SK-MEL-5 (cell line): ENCODE measurements at places on chromosomes 6 and 20. TPM values are rescaled to one million over a fixed set of nuclear protein-coding genes. Genes with fewer than 3 reads are reported as not detected.

Gene MDN1
- total RNA-seq, result 25.3 and 30.8 TPM in 2 replicates

Gene HLA-DQA1
- total RNA-seq, result 0.08 and 0.37 TPM in 2 replicates

Gene LY6G5C
- total RNA-seq, result 0.48 TPM in 1 of 2 replicates, not detected in the other

Gene HLA-DOA
- 0.13 and 0.16 TPM in 2 replicates for total RNA-seq

Gene RBPJL
- total RNA-seq, result not detected in 2 replicates

Gene FAM209B
- total RNA-seq, result not detected in 2 replicates

Gene PNPLA1
- not detected in 2 replicates for total RNA-seq

Gene PKHD1
- 0.03 and 0.11 TPM in 2 replicates for total RNA-seq

Gene TAGAP
- 0.03 TPM in 1 of 2 replicates, not detected in the other for total RNA-seq

Gene TUBB
- 457 and 505 TPM in 2 replicates for total RNA-seq

Gene BRD2
- total RNA-seq, result 96.2 and 107 TPM in 2 replicates

Gene DOK5
- total RNA-seq, result 2.2 and 2.8 TPM in 2 replicates

Gene ZSCAN23
- 1.9 and 4.6 TPM in 2 replicates for total RNA-seq

Gene CCDC28A
- 25.8 and 27.9 TPM in 2 replicates for total RNA-seq

Gene NRSN1
- not detected in 2 replicates for total RNA-seq

Gene XRN2
- total RNA-seq, result 151 and 160 TPM in 2 replicates

Gene TCF21
- 0.16 and 0.24 TPM in 2 replicates for total RNA-seq

Gene SYNCRIP
- 67.5 and 68.1 TPM in 2 replicates for total RNA-seq

Gene MLIP
- total RNA-seq, result 16.6 and 23.9 TPM in 2 replicates

Gene STAU1
- 40.5 and 42.4 TPM in 2 replicates for total RNA-seq

Gene RAET1G
- not detected in 2 replicates for total RNA-seq

Gene KCNQ5
- total RNA-seq, result 13.9 and 24.1 TPM in 2 replicates

Gene ETV7
- total RNA-seq, result not detected in 2 replicates

Gene SLC17A3
- total RNA-seq, result not detected in 2 replicates

Gene MCCD1
- total RNA-seq, result not detected in 2 replicates

Gene MYBL2
- total RNA-seq, result 10.4 and 14.1 TPM in 2 replicates

Gene RIPOR3
- not detected in 2 replicates for total RNA-seq

Gene NNAT
- not detected in 2 replicates for total RNA-seq

Gene NT5DC1
- 37.7 and 37.9 TPM in 2 replicates for total RNA-seq

Gene TBXT
- total RNA-seq, result not detected in 2 replicates

Gene KHDC1L
- not detected in 2 replicates for total RNA-seq

Gene DNMT3B
- total RNA-seq, result 1.9 and 2.3 TPM in 2 replicates

Gene GFOD1
- total RNA-seq, result 7.3 and 8.6 TPM in 2 replicates

Gene HSPA12B
- 0.21 TPM in 1 of 2 replicates, not detected in the other for total RNA-seq

Gene PRSS35
- total RNA-seq, result 0.18 TPM in 1 of 2 replicates, not detected in the other

Gene SNX21
- total RNA-seq, result 14.8 and 25.5 TPM in 2 replicates

Gene PRR18
- total RNA-seq, result not detected in 2 replicates
